Effector CD4-positive, alpha-beta T cell (primary cell): ENCODE measurements at places on chromosomes 16 and 17.

DNA sequence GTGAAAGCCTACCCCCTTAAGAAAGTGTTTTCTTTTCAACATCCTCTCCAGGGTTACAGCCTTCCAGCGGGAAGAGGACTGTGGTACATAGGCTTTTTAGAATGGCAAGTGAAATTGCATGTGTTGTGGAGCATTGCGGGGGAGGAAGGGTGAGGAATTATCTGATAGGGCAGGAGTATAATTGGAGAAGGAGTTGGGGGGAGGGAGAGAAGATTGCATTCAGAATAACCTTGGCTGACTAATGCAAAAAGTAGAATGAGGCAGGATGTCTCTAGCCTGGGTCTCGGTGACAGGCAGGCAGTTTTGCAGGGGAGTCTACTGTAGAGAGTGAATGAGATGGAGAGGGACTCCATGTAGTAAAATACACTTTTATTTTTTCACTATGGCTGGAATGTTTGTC is 2.4 kb upstream of the CDH8 start:
- no peak for DNase-seq

DNA sequence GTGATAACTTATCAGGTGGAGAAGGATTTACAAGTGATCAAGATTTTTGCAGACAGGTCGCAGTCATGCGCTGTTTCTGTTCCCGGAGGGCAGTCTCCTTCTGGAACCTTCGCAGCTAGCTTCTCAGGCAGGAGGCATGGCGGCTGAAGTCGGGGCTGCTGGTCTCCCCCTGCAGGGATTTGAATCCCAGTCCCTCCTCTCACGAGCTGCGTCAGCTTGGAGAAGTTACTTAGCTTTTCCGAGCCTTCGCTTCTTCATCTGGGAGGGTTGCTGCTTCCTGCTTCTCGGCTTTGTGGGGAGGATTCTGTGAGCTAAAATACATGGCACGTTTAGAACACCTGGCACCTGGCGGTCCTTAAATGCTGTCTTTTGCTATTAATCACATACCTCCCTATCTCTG is 287.8 kb upstream of the FOXF1 start:
- DNase-seq, result no peak

- no peak for DNase-seq
These were observed 21.1 kb upstream of the MLKL start for GRCh38 chr16:74721716-74722115.

DNA sequence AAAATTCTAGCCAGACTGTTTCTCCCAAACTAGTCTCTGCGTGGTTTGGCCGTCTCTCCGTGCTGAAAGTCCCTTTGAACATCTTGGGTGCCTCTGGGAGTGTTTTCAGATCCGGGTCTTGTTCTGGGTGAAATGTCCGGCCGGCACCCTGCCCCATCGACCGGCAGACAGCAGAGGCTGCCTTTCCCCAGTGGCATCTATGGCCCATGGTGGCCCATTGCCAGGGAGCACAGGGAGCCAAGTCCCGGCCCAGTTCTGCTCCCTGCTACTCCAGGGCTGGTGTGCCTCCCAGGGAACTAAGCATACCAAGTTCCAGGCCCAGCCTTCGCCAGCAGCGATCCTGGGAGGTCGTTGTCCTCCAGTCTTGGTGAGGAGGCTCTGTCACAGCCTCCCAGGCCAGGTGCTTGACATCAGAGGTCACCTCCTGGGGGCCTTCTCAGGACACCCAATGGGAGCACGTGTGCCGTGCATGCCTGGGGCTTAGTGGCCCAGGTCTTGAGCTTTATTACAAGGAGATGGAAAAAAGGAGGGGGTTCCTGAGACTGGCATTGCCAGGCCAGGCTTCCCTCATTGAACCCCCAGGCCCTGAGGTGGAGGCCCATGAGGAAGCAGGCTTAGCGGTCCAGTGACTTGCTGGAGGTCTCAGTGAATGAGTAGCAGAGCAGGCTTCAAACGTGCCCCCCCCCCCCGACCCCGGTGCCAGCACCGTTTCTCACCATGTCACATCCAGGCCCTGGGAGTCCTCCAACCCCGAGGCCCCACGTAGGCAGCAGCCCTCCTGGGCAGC is 54.0 kb downstream of the PGS1 start:
- DNase-seq, result no peak
